ENCODE measurements at places on chromosomes 11 and 22. TPM values are rescaled to one million over a fixed set of nuclear protein-coding genes. Genes with fewer than 3 reads are reported as not detected.

GRCh38 chr11:113270080-113270479, 44.3 kb upstream of the TTC12 start:
- H3K27me3 ChIP-seq: no peaks in the 10 kb centered on the region
- H3K36me3 ChIP-seq: no peaks in the 10 kb centered on the region
- DNase-seq: no peak
- no peak overlapping the region for H3K4me3 ChIP-seq
- H3K27ac ChIP-seq: no peak overlapping the region
- H3K4me1 ChIP-seq: no peaks in the 10 kb centered on the region

DNA sequence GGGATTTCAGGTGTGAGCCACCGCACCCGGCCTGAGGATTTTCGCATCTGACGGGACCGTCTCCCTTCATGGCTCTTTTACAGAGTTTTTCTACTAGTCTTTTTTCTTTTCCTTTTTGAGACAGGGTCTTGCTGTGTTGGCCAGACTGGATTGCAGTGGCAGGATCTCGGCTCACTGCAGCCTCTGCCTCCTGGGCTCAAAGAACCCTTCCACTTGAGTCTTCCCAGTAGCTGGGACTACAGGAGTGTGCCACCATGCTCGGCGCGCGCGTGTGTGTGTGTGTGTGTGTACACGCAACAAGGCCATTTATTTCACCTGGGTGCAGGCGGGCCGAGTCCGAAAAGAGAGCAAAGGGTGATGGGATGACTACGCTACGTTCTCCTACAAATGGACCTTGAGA, 10.9 kb downstream of the SERHL2 start:
- no peak for DNase-seq
- no peaks in the 10 kb centered on the region for H3K36me3 ChIP-seq
- no peaks in the 10 kb centered on the region for H3K4me1 ChIP-seq
- H3K4me3 ChIP-seq: no peak overlapping the region
- no peaks in the 10 kb centered on the region for H3K27me3 ChIP-seq

GRCh38 chr11:82811369-82811768, 77.7 kb upstream of the FAM181B start:
- no peaks in the 10 kb centered on the region for H3K27me3 ChIP-seq
- DNase-seq: no peak
- no peaks in the 10 kb centered on the region for H3K4me1 ChIP-seq
- H3K36me3 ChIP-seq: no peaks in the 10 kb centered on the region
- H3K27ac ChIP-seq: no peak overlapping the region
- no peak overlapping the region for H3K4me3 ChIP-seq

GRCh38 chr11:1493650-1494244, 7.2 kb upstream of the MOB2 start:
- no peak overlapping the region for H3K27ac ChIP-seq
- H3K27me3 ChIP-seq: no peaks in the 10 kb centered on the region
- H3K4me3 ChIP-seq: no peak overlapping the region
- no peaks in the 10 kb centered on the region for H3K36me3 ChIP-seq
- no peak for DNase-seq

- peaks cover 14% of the 10 kb centered on the region for H3K36me3 ChIP-seq
- DNase-seq: no peak
- no peaks in the 10 kb centered on the region for H3K4me1 ChIP-seq
- no peak overlapping the region for H3K27ac ChIP-seq
- no peaks in the 10 kb centered on the region for H3K27me3 ChIP-seq
Observed at GRCh38 chr11:69662021-69662698, 13.0 kb downstream of the LTO1 start.

DNA sequence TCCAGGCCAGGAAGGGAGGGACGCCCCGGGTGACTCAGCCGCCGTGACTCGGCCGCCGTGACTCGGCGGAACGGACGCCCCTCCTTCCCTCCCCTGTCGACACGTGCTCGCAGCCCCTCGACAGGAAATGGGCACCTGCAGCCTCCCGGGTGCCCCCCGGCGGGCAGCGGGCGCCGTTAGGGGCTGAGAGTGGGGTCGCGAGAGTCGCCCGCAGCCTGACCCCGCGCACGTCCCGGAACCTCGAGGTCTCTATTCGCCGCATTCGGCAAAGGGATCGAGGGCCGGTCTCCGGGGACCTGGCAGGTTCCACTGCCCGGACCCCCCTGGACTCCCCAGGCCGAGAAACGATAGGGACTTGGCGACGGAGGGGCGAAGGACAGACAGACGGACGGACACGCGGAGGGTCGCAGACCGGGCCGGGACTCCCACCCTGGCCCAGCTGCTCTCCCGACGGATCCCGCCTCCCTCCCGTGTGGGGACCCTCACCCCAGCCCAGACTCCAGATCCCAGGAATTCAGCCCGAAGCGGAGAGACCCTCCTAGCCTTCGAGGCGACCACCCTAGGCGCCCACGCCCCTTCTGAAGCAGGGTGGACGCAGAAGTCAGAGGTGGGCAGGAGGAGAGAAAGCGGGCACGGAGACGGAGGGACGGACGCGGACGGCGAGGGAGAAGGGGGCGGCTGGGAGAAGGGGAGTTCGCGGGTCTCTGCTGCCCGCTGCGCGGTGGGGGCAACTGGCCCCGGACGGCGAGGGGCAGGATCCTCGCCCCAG, 648 bp downstream of the FOSL1 start:
- H3K27me3 ChIP-seq: peaks cover 4% of the 10 kb centered on the region
- DNase-seq: no peak
- no peaks in the 10 kb centered on the region for H3K36me3 ChIP-seq
- H3K4me1 ChIP-seq: peaks cover 22% of the 10 kb centered on the region
- H3K4me3 ChIP-seq: peak overlapping the region; percentile 51

DNA sequence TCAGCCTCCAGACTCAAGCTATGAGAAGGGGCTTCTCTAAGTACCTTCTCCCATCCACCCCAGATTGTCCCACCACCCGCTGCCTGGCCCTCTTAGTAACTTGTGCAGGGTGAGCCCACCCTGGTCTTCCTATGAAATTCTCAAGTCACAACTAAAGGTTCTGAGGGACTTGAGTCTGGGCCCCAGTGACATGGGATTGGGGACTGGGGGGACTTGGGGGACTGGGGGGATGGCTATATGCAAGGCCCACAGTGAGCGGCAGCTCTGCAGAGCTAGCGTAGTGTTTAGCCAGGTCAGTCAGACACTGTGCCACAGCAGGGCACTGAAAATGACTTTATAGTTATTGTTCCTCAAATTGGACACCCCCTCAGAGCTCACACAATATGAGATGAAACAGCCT, 622.3 kb upstream of the CADM1 start:
- H3K4me3 ChIP-seq: no peak overlapping the region
- H3K36me3 ChIP-seq: no peaks in the 10 kb centered on the region
- DNase-seq: no peak
- no peaks in the 10 kb centered on the region for H3K4me1 ChIP-seq
- H3K27me3 ChIP-seq: no peaks in the 10 kb centered on the region

GRCh38 chr22:42991010-42991651, 23.8 kb downstream of the PACSIN2 start:
- H3K36me3 ChIP-seq: no peaks in the 10 kb centered on the region
- peaks cover 3% of the 10 kb centered on the region for H3K4me1 ChIP-seq
- no peaks in the 10 kb centered on the region for H3K27me3 ChIP-seq
- H3K27ac ChIP-seq: no peak overlapping the region
- H3K4me3 ChIP-seq: no peak overlapping the region

DNA sequence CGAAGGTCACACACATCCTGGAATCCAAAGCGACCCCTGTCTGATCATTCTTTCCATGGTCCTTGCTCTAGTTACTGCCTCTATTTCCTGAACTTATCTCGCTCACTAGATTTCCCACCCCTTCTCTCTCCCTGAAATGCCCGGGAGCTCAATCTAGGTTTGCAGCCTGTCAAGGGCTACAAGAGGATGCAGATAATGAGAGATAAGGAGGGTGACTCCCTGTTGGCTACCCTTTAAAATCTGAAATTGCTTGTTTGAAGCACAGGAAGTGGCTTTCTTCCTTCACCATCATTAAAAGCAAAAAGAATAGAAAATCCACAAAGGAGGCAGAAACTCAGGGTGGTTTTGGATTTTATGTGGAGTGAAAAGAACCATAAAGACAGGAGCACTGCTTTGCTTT, 13.0 kb upstream of the FLI1 start:
- H3K36me3 ChIP-seq: no peaks in the 10 kb centered on the region
- H3K4me1 ChIP-seq: peaks cover 30% of the 10 kb centered on the region
- no peak overlapping the region for H3K27ac ChIP-seq

GRCh38 chr11:9017773-9018172, 14.0 kb upstream of the NRIP3 start:
- no peak overlapping the region for H3K27ac ChIP-seq
- no peaks in the 10 kb centered on the region for H3K36me3 ChIP-seq
- no peak for DNase-seq
- no peak overlapping the region for H3K4me3 ChIP-seq
- H3K4me1 ChIP-seq: peaks cover 20% of the 10 kb centered on the region

DNA sequence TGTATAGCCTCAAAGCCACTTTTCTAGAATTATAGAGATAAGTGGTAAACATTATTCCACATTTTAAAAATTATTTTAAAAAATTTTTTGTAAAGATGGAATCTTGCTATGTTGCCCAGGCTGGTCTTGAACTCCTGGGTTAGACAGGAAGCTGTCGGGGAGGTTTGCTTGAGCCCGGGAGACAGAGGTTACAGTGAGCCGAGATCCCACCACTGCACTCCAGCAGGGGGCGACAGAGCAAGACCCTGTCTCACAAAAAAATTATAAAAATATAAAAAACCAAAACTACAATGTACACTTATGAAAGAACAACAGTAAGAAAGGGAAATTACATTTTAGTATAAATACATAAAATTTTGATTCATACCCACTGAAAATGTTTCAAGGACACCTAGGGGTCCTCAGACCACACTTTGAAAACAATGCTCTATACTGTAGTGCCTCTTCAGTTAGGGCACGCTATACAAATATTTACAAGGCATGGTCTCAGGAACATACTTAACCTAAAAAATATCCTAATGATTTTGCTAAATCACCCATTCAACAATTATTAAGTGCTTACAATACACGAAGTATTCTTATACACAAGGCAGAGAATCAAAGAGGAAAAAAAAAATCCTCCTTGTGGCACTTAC, 111.2 kb downstream of the MRTFA start:
- no peak overlapping the region for H3K27ac ChIP-seq
- no peaks in the 10 kb centered on the region for H3K27me3 ChIP-seq
- no peaks in the 10 kb centered on the region for H3K36me3 ChIP-seq
- H3K4me3 ChIP-seq: no peak overlapping the region
- H3K4me1 ChIP-seq: peaks cover 22% of the 10 kb centered on the region

GRCh38 chr11:27186580-27186979, 146.0 kb downstream of the BBOX1 start:
- no peak for DNase-seq
- no peaks in the 10 kb centered on the region for H3K4me1 ChIP-seq
- no peaks in the 10 kb centered on the region for H3K36me3 ChIP-seq
- no peak overlapping the region for H3K27ac ChIP-seq

- H3K27ac ChIP-seq: no peak overlapping the region
- no peaks in the 10 kb centered on the region for H3K36me3 ChIP-seq
- H3K4me1 ChIP-seq: no peaks in the 10 kb centered on the region
- DNase-seq: no peak
- no peaks in the 10 kb centered on the region for H3K27me3 ChIP-seq
- no peak overlapping the region for H3K4me3 ChIP-seq
Observed at GRCh38 chr11:98227278-98227677, 793.5 kb upstream of the CNTN5 start.

- peaks cover 10% of the 10 kb centered on the region for H3K4me1 ChIP-seq
- peak overlapping the region; percentile 10 for H3K4me3 ChIP-seq
- H3K27ac ChIP-seq: no peak overlapping the region
- DNase-seq: no peak
- H3K36me3 ChIP-seq: no peaks in the 10 kb centered on the region
Observed at GRCh38 chr11:128906185-128907050, 15.3 kb downstream of the KCNJ5 start.

DNA sequence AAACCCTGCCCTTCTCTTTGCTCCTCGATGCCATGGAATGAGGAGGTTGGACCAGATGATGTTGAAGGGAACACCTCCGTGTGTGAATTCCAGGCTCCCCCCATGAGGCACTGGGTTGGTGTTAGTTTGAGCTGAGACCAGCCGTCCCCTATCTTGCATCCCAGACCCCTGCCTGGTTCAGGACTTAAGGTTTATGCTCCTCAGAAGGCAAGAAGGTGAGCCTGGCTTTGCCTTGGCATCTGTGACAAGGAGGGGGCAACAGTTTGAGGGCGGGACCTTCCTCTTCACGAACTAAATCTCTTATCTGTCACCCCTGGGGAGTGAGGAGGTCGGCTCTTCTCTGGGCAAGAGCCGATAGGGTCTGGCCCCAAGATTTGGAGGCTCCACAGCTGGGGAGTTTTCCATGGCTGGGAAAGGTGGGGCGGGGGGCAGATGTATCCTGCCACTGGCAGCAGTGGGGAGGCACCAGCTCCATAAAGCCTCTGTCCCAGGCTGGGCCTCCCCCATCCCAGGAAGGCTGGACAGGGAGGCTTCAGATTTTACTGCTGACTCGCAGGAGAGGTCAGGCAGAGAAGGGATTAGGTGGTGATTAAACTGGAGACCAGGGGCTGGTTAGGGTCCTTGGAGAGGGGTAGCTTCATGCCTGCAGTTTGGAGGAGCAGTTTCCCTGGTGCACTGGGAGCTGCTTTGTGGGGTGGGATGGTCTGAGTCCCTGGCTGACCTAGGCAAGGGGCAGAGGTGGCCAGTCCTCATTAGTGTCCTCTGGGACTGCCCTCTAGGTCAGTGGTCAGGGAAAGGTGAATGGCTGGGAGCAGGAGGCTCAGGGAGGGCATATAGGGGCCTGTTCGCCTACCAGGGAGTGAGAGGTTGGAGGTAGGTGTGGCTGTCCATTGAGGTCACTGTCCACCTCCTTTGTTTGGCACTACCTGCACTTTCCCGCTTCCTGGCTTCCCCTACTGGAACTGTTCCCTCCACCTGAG, 1.1 kb downstream of the SEC14L2 start:
- H3K4me3 ChIP-seq: peak overlapping the region; percentile 18
- peaks cover 27% of the 10 kb centered on the region for H3K4me1 ChIP-seq
- peak overlapping the region; percentile 39 for H3K27ac ChIP-seq
- H3K27me3 ChIP-seq: no peaks in the 10 kb centered on the region

GRCh38 chr11:45171550-45171949, 25.1 kb downstream of the PRDM11 start:
- no peaks in the 10 kb centered on the region for H3K27me3 ChIP-seq
- no peak overlapping the region for H3K27ac ChIP-seq
- no peak for DNase-seq
- H3K4me3 ChIP-seq: no peak overlapping the region
- no peaks in the 10 kb centered on the region for H3K4me1 ChIP-seq

GRCh38 chr11:112719736-112720525, 241.3 kb upstream of the NCAM1 start:
- no peak overlapping the region for H3K27ac ChIP-seq
- no peaks in the 10 kb centered on the region for H3K27me3 ChIP-seq
- H3K4me3 ChIP-seq: no peak overlapping the region
- no peaks in the 10 kb centered on the region for H3K36me3 ChIP-seq
- DNase-seq: no peak
- H3K4me1 ChIP-seq: no peaks in the 10 kb centered on the region

- DNase-seq: no peak
- H3K36me3 ChIP-seq: peaks cover 4% of the 10 kb centered on the region
- no peaks in the 10 kb centered on the region for H3K27me3 ChIP-seq
- H3K4me3 ChIP-seq: no peak overlapping the region
Observed at GRCh38 chr22:38219632-38220031, 17.8 kb downstream of the MAFF start.

KCNQ1 gene
- polyA plus RNA-seq: 21.7 TPM

A4GALT gene
- polyA plus RNA-seq: not detected

POLDIP3 gene
- polyA plus RNA-seq: 66.1 TPM

RGL4 gene
- polyA plus RNA-seq: 64.9 TPM

OR5A1 gene
- polyA plus RNA-seq: not detected

C11orf91 gene
- polyA plus RNA-seq: not detected

CHST1 gene
- polyA plus RNA-seq: not detected

GTSE1 gene
- polyA plus RNA-seq: not detected

NRXN2 gene
- not detected for polyA plus RNA-seq
